ENCODE measurements at places on chromosomes 1 and 21. TPM values are rescaled to one million over a fixed set of nuclear protein-coding genes. Genes with fewer than 3 reads are reported as not detected.

DNA sequence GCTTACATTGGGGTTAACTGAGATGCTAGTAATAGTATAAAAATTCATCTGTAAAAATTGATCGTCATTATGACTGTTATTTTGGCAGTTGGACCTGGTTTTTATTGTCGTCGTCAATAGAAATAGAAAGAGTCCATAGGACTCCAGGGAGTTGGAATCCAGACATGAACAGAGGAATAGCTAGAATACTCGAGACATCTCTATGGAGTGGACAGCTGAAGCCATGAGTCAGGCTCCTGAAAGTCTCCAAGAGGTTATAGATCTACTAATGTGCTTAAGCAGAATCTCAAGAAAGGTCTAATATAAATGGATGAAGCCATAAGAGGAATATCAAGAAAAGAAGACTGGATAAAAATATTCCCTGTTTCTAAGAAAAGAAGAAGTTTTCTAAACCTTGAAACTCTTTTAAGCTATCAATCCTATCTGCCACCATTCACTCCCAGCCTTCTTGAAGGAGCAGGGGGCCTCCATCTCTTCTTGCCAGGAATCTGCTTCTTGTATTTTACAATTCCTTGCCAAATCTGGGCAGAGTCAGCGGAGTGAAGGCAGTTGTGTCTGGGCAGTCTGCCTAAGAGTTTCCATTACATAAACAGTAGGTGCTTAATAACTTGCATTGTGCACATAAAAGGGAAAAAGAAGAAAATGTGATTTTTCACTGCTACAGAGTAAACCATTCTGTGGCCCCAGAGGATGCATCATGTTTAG is 163.3 kb downstream of the ST6GALNAC5 start:
- no peak for DNase-seq

Gene SYTL1
- 35.1 TPM for total RNA-seq

Gene NBPF6
- total RNA-seq: not detected

DNA sequence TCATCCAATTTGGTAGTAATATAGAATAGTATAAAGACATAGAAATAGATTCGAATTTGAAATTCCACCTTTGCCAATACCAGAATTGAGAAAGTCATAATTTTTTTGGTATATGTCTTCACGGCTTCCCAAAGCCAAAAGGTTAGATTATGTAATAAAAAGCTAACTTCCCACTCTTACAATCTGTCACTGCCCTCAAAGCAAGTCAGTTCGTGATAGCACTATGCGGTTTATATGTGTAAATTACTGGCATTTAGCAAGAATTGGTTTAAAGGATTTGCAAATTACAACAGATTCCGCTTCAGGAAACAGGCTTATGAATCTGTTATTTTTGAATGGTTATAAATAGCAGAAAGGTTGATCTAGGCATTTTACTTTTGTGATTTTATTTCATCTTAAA is 679.4 kb upstream of the ADGRL2 start:
- DNase-seq: no peak

DNA sequence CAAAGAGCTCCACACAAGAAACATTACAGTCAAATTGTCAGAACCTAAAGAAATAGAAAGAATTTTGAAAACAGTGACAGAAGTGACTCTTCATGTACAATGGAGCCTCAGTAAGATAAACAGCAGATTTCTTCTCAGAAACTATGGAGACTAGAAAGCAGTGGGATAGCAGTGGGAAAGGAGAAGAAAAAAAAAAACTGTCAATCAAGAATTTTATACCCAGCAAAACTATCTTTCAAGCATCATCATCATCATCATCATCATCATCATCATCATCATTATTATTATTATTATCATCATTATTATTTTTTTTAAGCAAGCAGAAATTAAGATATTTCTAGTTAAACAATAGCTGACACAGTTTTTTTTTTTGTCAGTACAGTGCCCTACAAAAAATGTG is 24.2 kb downstream of the CEP170 start:
- DNase-seq: no peak

Gene KRTAP19-2
- total RNA-seq: not detected

Gene ARHGEF10L
- not detected for total RNA-seq

DNA sequence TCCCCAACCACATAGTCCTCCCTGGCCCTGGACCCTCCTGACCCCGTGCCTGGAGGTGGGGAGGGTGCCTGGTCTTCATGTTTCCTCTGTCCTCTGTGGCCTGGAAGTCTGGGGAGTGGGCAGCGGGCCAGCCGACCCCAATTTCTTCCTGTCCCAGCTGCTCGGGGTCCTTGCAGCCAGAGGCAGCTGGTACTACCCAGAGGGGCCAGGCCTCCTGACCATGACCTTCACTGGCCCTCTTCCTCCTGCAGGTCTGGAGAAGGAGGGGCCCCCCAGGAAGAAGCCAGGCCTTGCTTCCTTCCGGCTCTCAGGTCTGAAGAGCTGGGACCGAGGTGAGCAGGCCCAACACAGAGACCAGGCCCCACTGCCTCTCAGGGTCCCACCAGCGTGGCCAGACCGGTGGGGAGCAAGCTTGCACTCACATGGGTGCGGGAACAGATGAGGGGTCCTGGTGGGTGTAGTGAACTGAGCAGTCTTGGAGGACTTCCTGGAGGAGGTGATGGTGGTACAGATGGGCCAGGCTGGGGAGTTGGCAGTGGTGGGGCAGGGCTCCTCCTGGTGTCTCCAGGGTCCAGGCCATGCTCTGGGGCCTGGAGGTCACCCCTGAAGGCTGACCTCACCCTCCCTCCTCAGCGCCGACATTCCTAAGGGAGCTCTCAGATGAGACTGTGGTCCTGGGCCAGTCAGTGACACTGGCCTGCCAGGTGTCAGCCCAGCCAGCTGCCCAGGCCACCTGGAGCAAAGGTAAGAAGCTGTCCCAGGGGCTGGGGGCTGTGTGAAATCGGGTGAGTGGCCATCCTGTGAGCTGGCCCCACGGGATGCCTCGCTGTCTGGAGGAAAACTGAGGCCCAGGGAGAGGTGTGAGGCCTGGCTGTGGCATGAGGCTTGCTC is 32.7 kb downstream of the TRIM11 start:
- peak; percentile 51 for DNase-seq

GRCh38 chr21:25904044-25904695 is 169.4 kb downstream of the GABPA start:
- no peak for DNase-seq

Gene ANGPTL1
- not detected for total RNA-seq

Gene ACTA1
- total RNA-seq: not detected

Gene NPR1
- not detected for total RNA-seq

DNA sequence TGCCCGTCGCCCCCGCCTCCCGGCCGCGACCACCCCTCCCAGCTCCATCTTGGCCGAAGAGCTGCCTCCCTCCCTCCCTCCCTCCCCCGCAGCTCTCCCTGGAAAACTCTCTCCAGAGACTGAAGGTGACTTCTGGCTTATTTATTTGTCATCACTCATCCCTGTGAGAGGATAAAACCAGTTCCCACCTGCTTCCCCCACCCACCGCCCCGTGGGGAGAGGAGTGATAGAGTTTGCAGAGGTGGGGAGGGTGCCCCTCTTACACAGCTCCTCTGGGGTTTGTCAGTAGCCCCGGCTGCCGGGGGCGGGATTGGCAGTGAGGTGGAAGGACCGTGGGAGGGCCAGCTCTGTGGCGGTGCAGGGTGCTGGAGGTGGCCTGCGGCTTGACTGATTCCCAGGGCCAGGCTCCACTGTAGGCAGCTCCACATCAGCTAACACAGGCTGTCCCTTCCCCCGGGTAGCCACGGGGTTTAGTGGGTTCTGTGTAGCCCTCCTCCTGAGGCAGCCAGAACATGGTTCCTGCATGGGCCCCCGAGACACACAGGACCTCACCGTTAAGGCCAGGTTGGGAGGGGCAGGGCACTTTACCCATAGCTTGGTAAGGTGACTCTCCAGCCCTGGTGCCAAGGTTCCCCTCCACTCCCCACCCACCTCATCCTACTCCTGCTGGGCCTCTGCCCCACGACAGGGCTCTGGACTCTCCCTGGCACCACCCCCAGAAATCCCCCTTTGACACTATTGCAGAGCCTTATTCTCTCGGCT is 62.2 kb downstream of the ELK4 start:
- no peak for DNase-seq

GRCh38 chr1:29474274-29475244 is 238.2 kb downstream of the PTPRU start:
- DNase-seq: no peak

GRCh38 chr1:166819974-166820373 is 19.3 kb upstream of the POGK start:
- DNase-seq: no peak

GRCh38 chr1:177793900-177794299 is 176.0 kb downstream of the SEC16B start:
- DNase-seq: no peak

- no peak for DNase-seq
These were observed 249.3 kb downstream of the TNR start for GRCh38 chr1:175494011-175494554.

DNA sequence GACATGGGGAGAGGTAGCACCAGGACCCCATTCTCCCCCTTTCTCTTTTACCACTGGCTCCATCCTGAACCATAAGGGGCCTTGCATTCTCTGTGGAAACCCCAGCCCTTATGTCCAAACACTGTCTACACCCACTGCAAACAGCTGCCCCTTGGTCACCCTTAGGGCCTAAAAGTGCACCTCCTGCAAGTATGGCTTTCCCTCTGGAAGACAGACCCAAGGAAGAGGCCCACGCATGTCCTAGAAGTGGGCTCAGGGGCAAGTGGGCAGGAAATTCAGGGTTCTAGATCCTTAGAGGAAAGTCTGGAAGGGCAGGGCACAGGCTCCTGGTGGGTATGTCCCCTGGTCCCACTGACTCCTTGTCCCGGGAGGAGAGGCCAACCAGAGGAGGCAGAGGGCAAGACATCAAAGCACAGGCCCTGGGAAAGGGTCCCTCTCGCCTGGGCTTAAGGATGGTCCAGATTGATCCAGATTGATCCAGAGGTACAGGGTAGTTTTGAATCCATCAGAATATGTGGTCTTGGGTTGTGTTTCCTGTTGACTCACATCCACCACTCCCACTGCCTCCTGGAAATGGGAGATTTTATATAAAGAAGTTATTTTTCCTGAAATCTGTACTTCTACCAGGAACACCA is 150.9 kb downstream of the GRIK3 start:
- DNase-seq: no peak

- DNase-seq: no peak
These were observed 11.0 kb upstream of the STX12 start for GRCh38 chr1:27762033-27762432.

Gene BROX
- 38.2 TPM for total RNA-seq

Gene CLCA4
- total RNA-seq: not detected

Gene RABGGTB
- 148 TPM for total RNA-seq

GRCh38 chr1:217590598-217590997 is 40.3 kb downstream of the GPATCH2 start:
- DNase-seq: no peak

Gene OR2T2
- not detected for total RNA-seq

Gene TAS1R3
- total RNA-seq: 0.43 TPM

DNA sequence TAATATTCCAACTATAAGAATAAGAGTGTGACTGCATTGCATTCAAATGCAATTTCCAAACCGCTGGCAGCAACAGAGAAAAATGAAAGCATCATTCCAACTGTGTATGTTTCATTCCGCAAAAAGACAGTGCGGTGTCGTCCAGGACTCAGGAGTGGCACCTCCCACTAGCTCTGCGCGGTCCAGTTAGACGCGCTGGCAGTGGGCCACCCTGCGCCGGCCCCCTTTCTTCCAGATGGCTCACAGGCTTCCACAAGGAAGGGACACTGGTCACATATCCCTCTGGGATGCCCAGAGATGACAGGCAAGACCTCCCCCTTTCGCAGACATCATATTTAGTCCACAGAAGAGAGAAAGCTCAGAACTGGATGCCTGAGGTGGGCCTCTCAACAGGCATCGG is 11.9 kb downstream of the WRAP73 start:
- no peak for DNase-seq

Gene PLA2G2D
- total RNA-seq: not detected

- DNase-seq: no peak
These were observed 53.1 kb downstream of the PHC2 start for GRCh38 chr1:33377756-33378155.

Measured in activated naive CD4-positive, alpha-beta T cell treated with anti-CD3 and anti-CD28 coated beads, Interleukin-2, amount 50 U/mL, for 72 hours (primary cell).